ENCODE measurements at places on chromosomes 2 and 18. TPM values are rescaled to one million over a fixed set of nuclear protein-coding genes. Genes with fewer than 3 reads are reported as not detected.

DNA sequence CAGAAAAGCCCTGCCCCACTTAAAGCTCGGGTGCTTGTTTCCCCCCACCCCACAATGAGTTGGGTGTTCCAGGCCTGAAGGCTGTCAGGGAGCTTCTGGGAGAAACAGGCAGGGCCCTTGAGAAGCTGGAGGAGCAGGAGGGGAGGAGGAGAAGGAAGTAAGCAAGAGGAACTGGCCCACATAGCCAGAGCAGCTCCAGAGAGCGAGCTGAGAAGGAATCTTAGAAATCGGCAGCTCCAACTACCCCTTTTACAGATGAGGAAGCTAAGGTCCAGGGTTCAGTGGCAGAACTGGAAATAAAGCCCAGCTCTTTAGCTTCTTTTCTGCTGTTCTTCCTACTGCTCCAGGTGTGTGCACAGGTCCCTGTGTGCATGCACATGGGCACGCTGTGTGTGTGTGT is 12.7 kb upstream of the KCNK3 start:
- H3K36me3 ChIP-seq: no peaks in the 10 kb centered on the region
- no peak overlapping the region for H3K27ac ChIP-seq
- DNase-seq: no peak
- no peak overlapping the region for H3K4me3 ChIP-seq
- no peaks in the 10 kb centered on the region for H3K27me3 ChIP-seq
- H3K4me1 ChIP-seq: peaks cover 4% of the 10 kb centered on the region

The CTNNA2 gene
- total RNA-seq: 2.5 TPM

- no peak overlapping the region for H3K27ac ChIP-seq
- no peaks in the 10 kb centered on the region for H3K27me3 ChIP-seq
- no peak for DNase-seq
- H3K36me3 ChIP-seq: peaks cover 5% of the 10 kb centered on the region
- H3K4me1 ChIP-seq: peaks cover 23% of the 10 kb centered on the region
Observed at GRCh38 chr18:7958897-7959146, 391.7 kb downstream of the PTPRM start.

DNA sequence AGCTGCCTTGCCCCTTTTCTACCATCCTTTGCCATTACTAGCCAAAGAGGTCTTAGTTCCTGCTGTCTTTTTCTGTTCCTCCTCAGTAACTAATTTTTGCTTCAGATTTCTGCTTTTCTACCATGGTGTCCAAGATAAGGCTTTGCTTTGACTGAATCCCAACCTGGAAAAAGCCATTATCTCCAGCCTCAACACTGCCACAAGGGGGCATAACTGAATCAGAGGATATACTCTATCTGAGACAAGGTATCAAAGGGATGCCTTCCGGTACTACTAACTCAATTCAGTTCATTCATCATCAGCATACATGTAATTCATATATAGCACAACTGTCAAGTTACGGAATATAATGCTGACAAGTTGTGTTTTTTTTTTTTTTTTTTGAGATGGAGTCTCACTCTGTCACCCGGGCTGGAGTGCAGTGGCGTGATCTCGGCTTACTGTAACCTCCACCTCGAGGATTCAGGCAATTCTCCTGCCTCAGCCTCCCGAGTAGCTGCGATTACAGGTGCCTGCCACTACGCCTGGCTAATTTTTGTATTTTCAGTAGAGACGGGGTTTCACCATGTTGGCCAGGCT is 11.4 kb downstream of the OSGEPL1 start:
- H3K27ac ChIP-seq: no peak overlapping the region
- H3K36me3 ChIP-seq: peaks cover 56% of the 10 kb centered on the region
- no peak for DNase-seq

- H3K27ac ChIP-seq: no peak overlapping the region
- no peaks in the 10 kb centered on the region for H3K4me1 ChIP-seq
- DNase-seq: no peak
- no peaks in the 10 kb centered on the region for H3K36me3 ChIP-seq
- H3K27me3 ChIP-seq: no peaks in the 10 kb centered on the region
Observed at GRCh38 chr2:175282300-175282699, 100.8 kb upstream of the ATP5MC3 start.

All from esophagus muscularis mucosa (tissue), 4 donors.